Stimulated activated CD4-positive, alpha-beta T cell treated with anti-CD3 and anti-CD28 coated beads, Interleukin-12 subunit alpha, Interleukin-12 subunit beta, amount 100 ng/mL, for 48 hours (primary cell): ENCODE measurements at places on chromosomes 16 and 17.

GRCh38 chr16:68806422-68806821 is 36.9 kb upstream of the TANGO6 start:
- no peak for DNase-seq

DNA sequence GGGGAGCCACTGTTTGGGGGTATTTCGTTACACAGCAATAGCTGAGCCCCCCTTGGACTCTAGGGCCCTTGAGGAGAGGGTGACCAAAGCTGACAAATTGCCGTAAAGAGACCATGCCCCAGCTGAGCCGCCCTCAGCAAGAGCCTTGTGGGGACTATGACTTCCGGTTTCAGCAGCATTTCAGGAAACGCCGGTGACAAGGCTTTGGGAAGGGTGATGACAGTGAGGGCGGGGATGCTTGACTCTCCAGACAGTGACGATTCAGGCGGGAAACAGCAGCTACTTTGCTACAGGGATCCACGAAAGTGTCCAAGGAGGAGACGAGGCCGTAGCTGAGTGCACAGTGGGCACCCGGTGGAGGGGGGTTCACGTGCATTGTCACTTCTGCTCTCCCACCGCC is 360.8 kb downstream of the C16orf95 start:
- DNase-seq, result no peak

DNA sequence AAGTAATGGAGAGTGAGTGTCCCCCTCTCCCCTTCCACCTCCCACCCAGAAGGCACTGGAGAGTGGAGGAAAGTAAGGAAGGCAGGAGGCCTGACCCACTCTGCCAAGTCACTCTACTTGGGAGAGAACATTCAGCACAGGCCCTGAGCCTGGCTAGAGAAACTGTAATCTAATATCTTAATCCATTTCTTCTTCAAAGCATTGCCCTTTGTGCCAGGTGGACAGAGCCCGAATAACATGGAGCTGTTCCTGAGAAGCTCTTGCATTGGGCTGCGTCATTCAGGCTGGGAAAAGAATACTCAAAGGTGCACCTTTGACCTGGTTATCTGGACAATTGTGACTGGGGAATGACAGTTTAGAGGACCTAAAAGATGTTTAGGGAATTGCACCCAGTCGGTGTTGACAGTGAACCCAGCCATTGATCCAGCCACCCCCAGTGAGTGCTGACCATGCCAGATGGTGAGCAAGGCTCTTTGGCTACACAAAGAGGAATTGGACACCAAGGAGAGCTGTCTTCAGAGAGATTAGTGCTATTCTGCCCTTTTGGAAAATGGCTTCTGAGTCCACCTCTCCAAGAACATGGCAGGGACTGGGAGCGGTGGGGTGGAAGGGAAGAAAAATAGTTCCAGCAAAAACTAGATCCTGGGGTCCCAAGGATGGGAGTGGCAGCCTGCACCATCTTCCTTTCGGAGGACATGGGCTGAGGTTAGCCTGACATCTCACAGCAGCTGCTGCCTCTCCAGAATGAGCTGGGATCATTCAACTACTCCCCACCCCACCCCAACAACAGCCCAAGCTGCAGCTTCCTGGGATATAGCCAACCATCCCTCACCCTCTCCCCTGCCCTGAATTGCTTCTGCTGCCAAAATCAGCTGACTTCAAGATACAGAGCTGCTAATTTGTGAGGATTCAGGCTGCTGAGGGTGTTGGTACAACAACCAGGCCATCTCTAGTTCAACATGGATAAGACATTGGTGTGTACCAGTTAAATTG is 11.6 kb upstream of the NOG start:
- no peak for DNase-seq

DNA sequence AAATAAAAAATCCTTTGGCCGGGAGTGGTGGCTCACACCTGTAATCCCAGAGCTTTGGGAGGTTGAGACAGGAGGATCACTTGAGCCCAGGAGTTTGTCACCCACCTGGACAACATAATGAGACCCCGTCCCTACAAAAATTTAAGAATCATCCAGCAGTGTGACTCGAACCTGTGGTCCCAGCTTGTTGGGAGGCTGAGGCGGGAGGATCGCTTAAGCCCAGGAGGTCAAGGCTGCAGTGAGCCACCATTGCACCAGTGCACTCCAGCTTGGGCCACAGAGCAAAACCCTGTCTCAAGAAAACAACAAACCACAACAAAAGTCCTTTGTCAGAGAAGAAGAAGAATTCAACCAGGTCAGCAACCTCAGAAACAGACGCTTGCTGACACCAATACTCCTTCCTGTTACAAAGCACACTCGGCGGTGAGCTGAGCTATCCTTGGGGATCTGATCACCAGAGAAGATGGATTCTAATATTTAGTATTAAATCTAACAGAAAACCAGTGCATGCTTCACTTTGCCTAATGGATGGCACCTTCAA is 12.9 kb upstream of the PVALEF start:
- DNase-seq, result no peak

DNA sequence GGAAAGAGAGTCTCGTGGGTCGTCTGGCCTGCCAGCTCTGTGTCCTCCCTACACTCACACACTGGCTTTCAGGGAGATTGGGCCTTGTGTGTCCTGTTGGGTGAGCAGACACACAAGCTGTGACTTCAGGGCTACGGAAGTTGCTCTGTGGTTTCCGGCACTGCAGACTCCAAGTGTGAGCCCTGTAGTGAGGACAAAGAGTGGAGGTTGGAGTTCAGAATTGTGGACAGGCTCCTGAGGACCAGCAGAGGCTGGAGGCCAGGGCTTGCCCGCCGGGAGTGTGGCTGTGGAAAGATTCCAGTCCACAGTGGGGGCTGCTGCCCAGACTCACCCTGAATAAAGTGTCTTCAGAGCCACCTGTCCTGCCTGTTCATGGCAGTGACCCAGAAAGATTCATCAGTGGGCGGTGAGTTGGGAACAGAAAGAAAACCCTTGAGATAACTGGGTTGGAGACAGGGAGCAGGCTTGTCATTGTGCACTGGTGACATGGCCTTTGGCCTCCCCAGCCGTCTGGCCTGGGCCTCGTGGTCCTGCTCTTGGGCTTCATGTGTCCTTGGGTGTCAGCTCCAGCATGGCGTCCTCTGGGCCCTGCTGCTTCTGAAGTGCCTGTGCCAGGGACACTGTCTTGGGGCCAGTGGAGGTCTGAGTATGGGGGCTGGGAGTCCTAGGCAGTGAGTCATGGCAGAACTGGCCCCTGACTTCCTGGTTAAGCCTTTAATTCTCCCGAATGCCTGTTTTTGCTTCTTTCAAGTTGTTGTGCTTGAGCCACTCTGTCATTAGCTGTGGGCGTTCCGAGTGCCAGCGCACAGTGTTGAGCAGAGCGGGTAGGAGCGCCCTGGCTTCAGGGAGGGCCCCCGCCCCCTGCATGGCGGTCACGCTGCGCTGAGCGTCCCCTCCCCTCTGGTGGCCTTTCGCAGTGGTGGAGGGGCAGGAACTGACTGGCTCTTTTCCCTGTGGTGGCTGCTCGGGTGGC is 19.9 kb upstream of the ZNF750 start:
- DNase-seq, result peak; percentile 55

- DNase-seq, result no peak
These were observed 49.7 kb upstream of the ARL4D start for GRCh38 chr17:43349142-43349541.

GRCh38 chr16:51106535-51106934 is 44.5 kb downstream of the SALL1 start:
- no peak for DNase-seq

- no peak for DNase-seq
These were observed 462.9 kb upstream of the ASIC2 start for GRCh38 chr17:33756021-33756420.

DNA sequence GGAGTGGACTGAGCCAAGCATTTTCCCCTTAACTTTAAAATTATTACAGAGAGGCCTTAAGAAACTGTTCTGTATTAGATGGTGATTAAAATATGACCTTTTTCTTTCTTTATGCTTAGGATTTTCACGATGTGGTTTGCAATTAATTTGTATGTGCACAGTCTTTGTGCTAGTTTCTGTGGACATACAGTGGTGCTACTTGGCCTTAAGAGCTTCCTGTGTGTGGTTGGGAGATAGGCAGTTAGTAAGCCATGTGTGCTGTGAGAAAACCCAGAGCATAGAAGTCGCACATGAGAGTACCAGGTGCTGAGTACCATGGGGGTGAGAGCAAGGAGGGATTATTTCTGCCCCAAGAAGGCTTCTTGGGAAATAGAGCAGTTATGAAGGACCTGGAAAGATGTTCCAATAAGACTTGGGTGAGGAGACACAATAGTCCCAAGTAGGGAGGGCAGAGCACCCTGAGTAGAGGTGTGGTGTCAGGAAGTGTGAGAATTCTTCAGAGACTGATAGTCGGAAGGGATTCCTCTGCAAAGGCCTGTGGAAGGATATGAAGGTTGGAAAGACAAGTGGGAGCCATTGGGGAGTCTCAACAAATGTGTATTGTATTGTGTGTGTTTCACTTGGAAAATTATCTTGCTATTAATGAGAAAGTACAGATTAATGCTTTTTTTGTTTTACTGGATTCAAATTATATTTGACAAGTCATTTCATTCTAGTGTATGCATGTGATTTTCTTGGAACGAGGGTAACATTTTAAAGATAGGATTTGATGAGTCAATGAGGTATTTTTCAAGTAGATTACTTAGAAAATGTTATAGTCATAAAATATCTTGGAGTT is 239.9 kb downstream of the PRKCA start:
- no peak for DNase-seq

DNA sequence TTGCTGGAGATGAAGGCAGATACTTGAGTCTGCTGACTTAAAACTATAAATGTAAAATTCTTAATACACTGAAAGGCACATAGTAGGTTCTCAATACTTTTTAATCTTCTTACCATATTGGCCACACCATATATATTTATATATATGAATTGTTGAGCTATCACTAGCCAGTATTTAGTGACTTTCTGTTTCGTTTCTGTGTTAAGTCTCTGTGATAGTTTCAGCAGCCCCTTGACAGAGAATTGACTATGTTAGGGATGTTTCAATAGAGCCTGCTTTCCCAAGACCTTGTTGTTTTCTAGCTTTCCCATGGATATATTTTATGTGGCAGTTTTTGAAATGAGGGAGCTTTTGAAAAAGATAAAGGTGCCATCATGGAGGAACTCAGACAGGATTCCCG is 206.5 kb upstream of the GOT2 start:
- no peak for DNase-seq

- DNase-seq, result no peak
These were observed 22.3 kb downstream of the NPTX1 start for GRCh38 chr17:80453998-80454556.

GRCh38 chr17:42525221-42525620 is 10.8 kb upstream of the NAGLU start:
- no peak for DNase-seq

DNA sequence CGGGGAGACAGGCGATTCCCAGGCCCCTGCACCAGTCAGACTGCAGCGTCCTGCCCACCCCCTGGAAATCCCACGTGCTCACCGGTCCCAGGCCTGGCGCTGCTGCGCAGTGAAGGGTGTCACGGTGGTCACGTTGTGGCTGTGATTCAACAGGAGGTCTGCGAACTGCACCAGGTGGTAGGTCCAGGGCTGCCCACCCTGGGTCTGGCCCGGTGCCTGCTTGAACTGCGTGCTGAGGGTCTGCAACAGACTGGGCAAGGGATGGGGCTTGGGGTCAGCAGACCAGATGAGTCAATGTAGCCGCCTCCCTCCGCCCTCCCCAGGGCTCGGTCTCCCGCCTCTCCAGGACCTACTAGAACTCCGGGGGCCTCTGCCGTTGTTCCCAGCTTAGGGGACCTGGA is 7.1 kb downstream of the MYBBP1A start:
- DNase-seq, result no peak

DNA sequence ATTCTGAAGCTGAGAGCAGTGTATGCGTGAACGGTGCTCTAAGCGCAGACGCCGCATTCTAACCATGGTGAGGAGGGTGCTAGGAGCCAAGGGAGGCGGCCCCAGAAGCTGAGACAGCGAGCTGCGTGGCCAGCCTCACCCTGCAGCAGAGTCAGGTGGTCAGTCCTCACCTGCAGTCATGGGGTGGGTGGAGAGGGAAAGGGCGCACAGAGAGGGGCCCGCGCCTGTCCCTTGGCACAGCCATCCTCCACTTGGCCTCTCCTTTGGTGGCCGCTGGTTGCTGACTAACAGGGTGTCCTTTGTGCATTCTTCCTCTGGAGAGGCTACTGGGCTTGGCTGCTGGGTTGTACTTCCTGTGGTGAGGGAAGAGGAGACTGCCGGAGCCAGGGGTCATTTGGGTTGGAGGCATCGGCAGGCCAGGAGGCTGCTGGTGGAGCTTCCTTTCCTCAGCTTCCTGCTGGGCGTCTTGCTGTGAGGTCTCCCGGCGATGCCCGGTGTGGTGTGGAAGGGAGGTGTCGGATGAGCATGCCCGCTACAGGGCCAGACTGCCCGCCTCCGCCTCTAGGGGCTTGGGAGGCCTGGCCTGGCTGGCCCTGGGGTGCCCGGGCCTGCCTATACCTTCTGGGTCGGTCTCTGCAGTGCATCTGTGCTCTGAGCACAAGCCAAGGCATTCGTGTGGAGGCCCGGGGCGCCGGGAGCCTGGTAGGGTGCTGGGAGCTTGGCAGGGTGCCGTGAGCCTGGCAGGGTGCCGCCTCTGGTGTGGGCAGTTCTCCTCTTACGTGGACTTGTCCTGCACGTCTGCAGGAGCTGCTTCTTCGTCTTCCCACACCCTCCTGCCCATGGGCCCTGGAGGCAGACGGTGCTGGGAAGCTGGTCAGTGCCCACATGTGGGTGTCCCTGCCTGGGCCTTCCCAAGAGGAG is 17.4 kb downstream of the RNF213 start:
- DNase-seq, result no peak

GRCh38 chr17:68851890-68852289 is 103.3 kb downstream of the ABCA8 start:
- DNase-seq, result no peak

DNA sequence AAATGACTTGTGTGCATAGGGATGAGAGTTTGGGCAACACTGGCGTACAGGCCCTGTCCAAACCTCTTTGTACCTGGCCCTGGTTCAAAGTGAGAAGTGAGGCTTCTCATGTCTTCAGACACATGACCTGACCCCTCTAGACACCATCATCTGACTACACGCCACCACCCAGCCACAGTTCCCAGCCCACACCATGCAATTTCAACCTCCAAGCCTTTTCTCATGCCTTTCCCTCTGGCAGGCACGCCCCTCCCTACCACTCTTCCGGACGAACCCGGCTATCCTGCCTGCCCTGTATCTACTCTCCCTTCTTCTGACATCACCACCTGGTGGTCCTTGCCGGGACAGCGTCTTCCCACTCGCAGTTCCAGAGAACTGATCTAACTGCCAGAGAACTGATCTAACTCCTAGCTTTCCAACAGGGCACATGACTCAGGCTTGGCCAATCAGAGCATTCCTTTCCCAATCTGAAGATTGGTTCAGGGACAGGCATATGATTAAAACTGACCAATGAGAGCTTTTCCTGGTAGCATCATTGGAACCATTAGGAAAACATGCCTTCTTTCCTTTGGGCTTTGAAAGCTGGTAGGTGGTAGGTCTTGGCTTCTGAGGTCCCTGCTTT is 27.1 kb upstream of the IL21R start:
- peak; percentile 57 for DNase-seq
